Cardiac ventricle fibroblast (primary cell): ENCODE measurements at places on chromosomes 7 and 10. TPM values are rescaled to one million over a fixed set of nuclear protein-coding genes. Genes with fewer than 3 reads are reported as not detected.

Gene ACSM6
- total RNA-seq, result not detected in 2 replicates

Gene TDRD1
- total RNA-seq, result 1.2 and 1.7 TPM in 2 replicates

Gene BRAF
- 8.2 and 16.4 TPM in 2 replicates for total RNA-seq

Gene ANK3
- total RNA-seq, result 142 and 162 TPM in 2 replicates

Gene DGKI
- 1.1 and 1.3 TPM in 2 replicates for total RNA-seq

Gene SFRP4
- total RNA-seq, result 0.25 and 1.5 TPM in 2 replicates

Gene ST7
- total RNA-seq, result 13.8 and 17.2 TPM in 2 replicates

Gene NKX2-3
- not detected in 2 replicates for total RNA-seq

Gene SFXN4
- 26.7 and 29.5 TPM in 2 replicates for total RNA-seq

Gene PTPRN2
- 3.9 and 4.5 TPM in 2 replicates for total RNA-seq

Gene ADAP1
- 1.2 TPM in 2 replicates for total RNA-seq

Gene HIPK2
- total RNA-seq, result 69.1 and 72.6 TPM in 2 replicates

Gene PLAU
- 34.6 and 39.9 TPM in 2 replicates for total RNA-seq

Gene WNT8B
- total RNA-seq, result not detected in 2 replicates

Gene KIAA1217
- 3.4 and 4.1 TPM in 2 replicates for total RNA-seq

Gene DNAJC12
- total RNA-seq, result 6.7 and 8.3 TPM in 2 replicates

Gene CDK1
- total RNA-seq, result 4.6 and 5.2 TPM in 2 replicates

Gene SPDYE2
- total RNA-seq, result not detected in 2 replicates
